ENCODE measurements at places on chromosomes 4 and X.
A peak's percentile ranks its signal among the peaks of the same experiment; 100 is the strongest.

- peaks cover 5% of the 10 kb centered on the region for H3K27me3 ChIP-seq
- no peak overlapping the region for H3K4me3 ChIP-seq
- no peaks in the 10 kb centered on the region for H3K4me1 ChIP-seq
- no peak for DNase-seq
These were observed 169.7 kb downstream of the COL4A6 start for GRCh38 chrX:108268434-108269080.

DNA sequence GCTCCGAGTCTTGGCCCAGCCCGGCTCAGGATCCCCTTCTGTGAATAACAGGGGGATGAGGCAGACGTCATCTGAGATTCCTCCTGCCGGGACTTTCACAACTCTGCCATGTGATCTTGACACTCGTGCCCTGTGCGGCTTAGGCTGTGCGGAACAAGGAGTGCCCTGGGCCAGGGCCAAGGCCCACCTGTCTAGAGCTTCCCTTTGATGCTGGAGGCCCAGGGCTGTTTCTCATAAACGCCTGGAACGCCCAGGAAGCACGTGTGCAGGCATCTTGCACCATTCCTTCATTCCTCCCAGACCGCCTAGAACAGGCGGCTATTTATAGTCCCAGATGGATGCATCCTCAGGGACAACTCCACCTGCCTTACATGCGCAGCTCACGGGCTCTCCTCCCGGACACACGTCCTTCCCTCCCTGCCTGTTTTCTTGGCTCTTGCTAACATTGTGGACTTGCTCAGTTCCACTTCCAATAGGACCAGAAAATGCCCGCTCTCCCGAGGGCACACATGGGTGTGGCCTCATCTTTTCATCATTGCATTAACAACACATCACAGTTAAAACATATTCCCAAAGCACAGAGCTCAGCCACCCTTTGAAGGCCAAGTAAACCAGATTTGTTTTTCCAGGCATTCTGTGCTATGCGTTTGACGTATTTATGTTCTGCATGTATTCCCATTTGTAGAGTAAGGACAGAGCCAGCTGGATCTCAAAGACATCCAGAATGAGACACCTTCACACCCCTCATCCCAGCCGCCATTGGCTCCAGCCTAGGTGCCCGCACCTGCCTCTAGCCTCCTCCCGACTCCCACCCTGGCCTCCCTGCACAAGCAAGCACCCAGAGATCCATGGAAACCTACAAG lies 57.2 kb downstream of the ABLIM2 start:
- no peaks in the 10 kb centered on the region for H3K27me3 ChIP-seq
- H3K4me3 ChIP-seq, result no peak overlapping the region
- no peak for DNase-seq
- no peaks in the 10 kb centered on the region for H3K36me3 ChIP-seq
- H3K4me1 ChIP-seq, result no peaks in the 10 kb centered on the region

GRCh38 chr4:64409300-64409699 lies at the start of gene TECRL:
Gene TECRL (minus strand): TSS chr4:64409450. CDS start chr4:64409351, 99 bp downstream.
- no peak within 1 kb of the TSS for H3K4me3 ChIP-seq
- no peak for DNase-seq
- H3K27me3 ChIP-seq, result no peaks in the 10 kb centered on the region
- no peak within 1 kb of the TSS for H3K27ac ChIP-seq
- H3K4me1 ChIP-seq, result no peaks in the 10 kb centered on the region

DNA sequence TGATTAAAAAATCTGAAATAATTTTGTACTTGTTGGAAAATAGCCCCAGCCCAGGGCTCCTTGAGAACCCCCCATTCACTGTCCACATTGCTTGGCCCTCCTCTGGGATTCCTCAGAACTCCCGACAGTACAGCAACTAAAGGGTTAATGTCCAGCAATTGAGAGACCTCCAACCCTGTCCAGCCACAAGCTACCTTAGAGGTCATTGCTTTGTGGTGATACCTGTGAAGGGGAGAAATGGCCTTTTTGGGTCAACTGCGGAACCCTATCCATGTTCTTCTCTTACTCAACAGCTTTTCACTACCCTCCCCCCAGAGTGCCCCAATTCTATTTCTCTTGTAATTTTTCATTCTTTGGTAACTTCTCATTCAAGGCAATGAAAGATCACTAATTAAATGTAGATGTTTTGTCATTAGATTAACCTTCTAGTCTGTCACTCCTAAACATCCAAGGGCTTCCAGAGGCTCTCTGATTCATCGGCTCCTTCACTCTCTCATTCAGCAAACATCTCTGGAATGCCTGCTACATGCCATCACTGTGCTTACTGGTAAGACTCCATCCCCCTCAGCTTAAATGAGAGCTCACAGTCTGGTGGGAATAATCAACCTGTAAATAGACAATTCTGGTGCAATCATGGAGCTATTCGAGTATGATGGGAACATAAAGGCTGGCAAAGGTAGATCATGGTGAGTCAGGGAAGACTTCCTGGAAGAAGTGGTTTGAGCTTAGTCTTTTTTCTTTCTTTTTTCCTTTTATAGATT lies 241.4 kb upstream of the PGRMC2 start:
- H3K27ac ChIP-seq, result no peak overlapping the region
- H3K27me3 ChIP-seq, result peaks cover 7% of the 10 kb centered on the region
- no peak overlapping the region for H3K4me3 ChIP-seq
- H3K4me1 ChIP-seq, result peaks cover 3% of the 10 kb centered on the region

GRCh38 chr4:124061413-124061812 lies 651.1 kb downstream of the ANKRD50 start:
- no peaks in the 10 kb centered on the region for H3K27me3 ChIP-seq
- H3K27ac ChIP-seq, result no peak overlapping the region
- no peak for DNase-seq
- no peak overlapping the region for H3K4me3 ChIP-seq

DNA sequence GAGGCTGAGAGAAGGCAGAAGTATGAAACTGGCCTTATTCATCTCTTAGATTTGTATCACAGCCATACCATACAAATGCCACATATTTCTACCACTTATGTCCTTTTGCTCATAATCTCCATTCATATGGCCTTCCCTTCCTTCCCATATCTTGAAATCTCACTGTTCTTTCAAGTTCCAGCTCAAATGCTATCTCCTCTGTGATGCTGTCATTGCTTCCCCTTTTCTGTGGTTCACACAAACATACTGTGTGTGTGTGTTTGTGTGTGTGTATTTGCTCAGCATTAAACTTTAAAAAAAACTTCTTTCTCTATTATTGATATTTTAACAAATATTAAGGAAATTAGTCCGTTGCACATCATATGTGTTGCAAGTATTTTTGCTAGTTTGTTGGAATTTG lies 26.7 kb downstream of the PHKA1 start:
- no peak for DNase-seq
- no peak overlapping the region for H3K27ac ChIP-seq
- no peaks in the 10 kb centered on the region for H3K27me3 ChIP-seq
- peaks cover 6% of the 10 kb centered on the region for H3K36me3 ChIP-seq
- no peak overlapping the region for H3K4me3 ChIP-seq

GRCh38 chr4:151678048-151678872 lies 82.5 kb downstream of the GATB start:
- H3K36me3 ChIP-seq, result peaks cover 8% of the 10 kb centered on the region
- no peaks in the 10 kb centered on the region for H3K4me1 ChIP-seq
- no peak overlapping the region for H3K4me3 ChIP-seq
- DNase-seq, result no peak
- no peak overlapping the region for H3K27ac ChIP-seq

DNA sequence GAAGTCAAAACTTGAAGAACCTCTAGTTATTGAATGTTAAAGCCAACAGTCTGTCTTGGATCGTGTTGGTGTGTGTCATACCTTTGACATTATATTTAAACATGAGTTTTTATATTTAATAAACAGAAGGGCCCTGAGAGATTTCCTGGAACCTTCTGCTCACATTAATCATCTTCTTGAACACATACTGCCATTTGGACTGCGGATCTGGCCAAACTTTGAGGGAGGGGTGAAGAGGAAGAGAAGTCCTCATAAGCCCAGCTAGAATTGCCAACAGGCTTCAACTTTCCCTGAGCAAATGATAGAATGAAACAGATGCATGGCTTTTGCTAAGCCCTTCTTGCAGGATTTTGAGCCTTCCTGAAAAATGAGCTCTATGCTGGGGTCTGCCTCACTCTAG lies 27.4 kb downstream of the CCKAR start:
- no peak overlapping the region for H3K27ac ChIP-seq
- H3K4me3 ChIP-seq, result no peak overlapping the region
- H3K36me3 ChIP-seq, result no peaks in the 10 kb centered on the region
- H3K27me3 ChIP-seq, result peaks cover 6% of the 10 kb centered on the region
- DNase-seq, result no peak

DNA sequence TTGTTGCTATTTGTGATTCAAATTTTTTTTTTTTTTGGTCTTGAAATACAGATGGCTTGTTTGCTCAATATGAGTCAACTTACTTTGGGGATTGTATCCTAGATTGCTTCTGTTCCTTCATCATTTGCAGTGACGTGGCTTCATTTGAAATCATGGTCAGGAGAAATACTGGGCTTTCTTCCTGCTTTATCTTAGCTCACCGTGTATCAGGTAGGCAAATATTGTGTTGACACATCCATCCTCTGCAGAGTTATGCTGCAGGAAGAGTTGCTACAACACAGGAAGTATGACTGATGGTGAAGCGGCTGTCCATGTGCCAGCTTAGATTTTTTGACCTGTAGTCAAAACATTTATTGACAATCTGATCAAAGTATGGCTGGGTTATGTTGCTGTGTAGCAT lies 232.2 kb downstream of the C4orf33 start:
- H3K4me1 ChIP-seq, result no peaks in the 10 kb centered on the region
- H3K4me3 ChIP-seq, result no peak overlapping the region
- DNase-seq, result no peak

DNA sequence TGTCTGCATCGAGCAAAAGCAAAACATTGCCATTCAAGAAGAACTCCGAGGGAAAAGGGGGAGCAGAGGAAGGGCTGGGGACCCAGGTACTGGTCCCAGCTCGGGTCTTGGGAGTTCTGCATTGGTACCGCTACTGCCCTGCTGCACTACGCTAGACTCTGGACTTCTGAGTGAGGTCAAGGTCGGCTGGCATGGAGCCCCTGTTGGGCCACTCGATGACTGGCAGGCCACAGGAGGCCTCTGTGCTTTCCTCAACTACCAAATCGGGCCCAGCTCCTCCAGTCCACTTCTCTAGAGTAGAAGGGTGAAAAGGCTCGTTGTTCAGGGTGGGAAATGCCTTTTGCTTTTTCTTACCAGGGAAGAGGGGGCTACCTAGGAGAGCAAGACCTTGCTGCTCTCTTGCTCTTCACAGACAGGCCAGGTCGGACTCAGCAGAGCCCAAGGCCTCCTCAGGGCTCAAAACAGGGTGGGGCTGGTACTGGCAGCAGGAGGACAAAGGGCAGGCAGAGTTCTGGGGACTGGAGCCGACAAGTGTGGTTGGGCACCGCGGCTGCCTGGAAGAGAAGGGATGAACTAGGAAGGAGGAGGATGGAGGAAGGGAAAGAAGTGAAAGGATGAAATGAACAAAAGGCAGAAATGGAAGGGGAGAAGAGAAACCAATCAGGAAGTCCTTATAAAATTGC lies 8.9 kb upstream of the IRAK1 start:
- no peak overlapping the region for H3K4me3 ChIP-seq
- H3K27ac ChIP-seq, result peak overlapping the region; percentile 23
- H3K27me3 ChIP-seq, result no peaks in the 10 kb centered on the region

GRCh38 chr4:69576251-69576877 lies 63.1 kb downstream of the UGT2A2 start:
- DNase-seq, result no peak
- no peaks in the 10 kb centered on the region for H3K4me1 ChIP-seq
- no peak overlapping the region for H3K27ac ChIP-seq
- H3K27me3 ChIP-seq, result no peaks in the 10 kb centered on the region

DNA sequence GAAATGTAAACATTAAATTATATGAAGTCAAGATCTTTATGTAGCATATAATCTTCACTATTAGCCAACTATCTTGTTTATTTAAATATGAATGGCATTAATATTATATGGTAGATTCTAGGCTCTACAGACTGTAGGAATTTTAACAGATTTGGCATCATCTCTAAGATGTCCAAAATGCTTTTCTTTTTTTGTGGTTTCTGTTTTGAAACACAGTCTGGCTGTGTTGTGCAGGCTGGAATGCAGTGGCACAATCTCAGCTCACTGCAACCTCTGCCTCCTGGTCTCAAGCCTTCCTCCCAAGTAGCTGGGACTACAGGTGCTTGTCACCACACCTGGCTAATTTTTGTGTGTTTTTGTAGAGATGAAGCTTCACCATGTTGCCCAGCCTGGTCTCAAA lies 76.2 kb downstream of the ELOVL6 start:
- H3K36me3 ChIP-seq, result peaks cover 2% of the 10 kb centered on the region
- DNase-seq, result no peak
- no peak overlapping the region for H3K27ac ChIP-seq
- no peak overlapping the region for H3K4me3 ChIP-seq

DNA sequence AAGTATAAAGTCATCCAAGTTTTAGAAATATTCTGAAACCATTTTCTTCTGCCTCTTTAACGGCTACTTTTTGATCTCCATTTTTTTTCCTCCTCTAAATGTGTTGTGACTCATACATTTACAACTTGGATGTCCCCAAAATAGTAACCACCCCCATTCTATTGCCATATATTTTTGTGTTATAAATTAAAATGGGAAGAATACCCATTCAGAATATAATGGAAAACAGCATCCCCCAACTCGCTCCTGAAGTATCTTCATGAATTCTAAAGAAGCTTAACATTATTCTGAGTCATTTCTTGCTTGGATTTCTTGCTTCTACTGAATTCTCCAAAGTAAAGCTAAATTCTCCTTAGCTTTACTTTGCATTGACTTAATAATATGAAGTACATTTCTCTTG lies 92.0 kb upstream of the PTPN13 start:
- H3K27me3 ChIP-seq, result peaks cover 8% of the 10 kb centered on the region
- no peaks in the 10 kb centered on the region for H3K36me3 ChIP-seq
- no peak for DNase-seq
- H3K4me3 ChIP-seq, result no peak overlapping the region

GRCh38 chrX:27964432-27964831 lies 16.8 kb downstream of the DCAF8L1 start:
- DNase-seq, result no peak
- H3K27ac ChIP-seq, result no peak overlapping the region
- H3K4me1 ChIP-seq, result no peaks in the 10 kb centered on the region
- H3K4me3 ChIP-seq, result no peak overlapping the region
- no peaks in the 10 kb centered on the region for H3K36me3 ChIP-seq
- no peaks in the 10 kb centered on the region for H3K27me3 ChIP-seq

DNA sequence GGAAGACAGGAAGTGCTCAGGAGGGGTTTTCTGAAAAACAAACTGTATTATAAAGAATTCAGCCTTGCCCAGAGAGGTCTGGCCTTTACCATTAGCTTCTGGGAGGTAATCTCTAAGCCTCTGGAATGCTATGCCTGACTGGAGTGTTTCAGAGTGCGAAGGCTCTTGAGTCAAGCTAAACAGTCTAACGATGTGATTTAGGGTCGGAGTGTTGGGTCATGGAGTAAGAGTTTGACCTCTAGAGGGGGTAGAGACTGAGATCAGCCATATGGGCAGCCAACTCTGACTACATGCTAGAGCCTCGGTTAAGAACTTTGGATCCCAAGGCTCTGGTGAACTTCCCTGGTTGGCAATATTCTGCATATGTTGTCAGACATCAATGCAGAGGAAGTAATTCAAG lies 15.0 kb downstream of the BOD1L1 start:
- H3K4me3 ChIP-seq, result no peak overlapping the region
- DNase-seq, result no peak
- H3K27me3 ChIP-seq, result no peaks in the 10 kb centered on the region
- H3K36me3 ChIP-seq, result peaks cover 18% of the 10 kb centered on the region

Measured in activated naive CD8-positive, alpha-beta T cell treated with anti-CD3 and anti-CD28 coated beads for 36 hours (primary cell).